GM10248 (cell line): ENCODE measurements at places on chromosomes 6 and 20.

DNA sequence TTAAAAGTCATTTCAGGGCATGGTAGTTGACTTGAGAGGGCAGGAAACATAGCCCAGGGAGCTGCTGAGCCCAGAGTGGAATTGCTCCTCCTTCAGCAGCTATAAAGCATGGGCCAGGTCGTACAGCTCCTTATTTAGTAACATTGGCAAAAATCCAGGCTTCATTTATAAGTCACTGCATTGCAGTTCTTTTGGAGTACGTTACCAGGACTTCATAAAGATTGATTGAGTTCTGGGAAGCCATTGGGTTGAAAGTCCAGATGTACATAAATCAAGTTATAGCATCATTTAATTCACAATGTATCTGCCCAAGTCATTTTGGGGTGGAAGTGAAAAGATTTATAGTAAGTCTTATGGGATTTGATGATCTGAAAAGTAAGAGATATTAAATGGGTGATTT lies 53.0 kb upstream of the ANKEF1 start:
- DNase-seq = no peak

GRCh38 chr20:79565-79964 lies 7.9 kb upstream of the DEFB125 start:
- DNase-seq = no peak

DNA sequence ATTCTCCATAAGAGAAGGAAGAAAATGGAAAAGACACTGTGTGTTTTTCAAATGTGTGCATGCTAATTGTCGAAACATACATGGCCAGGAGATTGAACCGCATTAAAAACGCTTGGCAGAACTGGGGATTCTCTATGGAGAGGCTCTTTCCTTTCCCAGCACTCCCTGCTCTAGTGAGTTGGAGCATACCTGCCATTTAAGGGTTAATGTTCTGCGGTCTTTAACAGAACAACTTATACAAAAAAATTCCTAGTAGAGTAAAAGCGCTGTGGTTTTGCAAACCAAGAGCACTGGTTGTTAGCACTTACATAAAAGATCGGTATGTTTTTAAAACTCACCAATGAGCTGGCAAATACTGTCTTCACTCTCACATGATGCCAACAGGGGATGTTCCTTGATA lies 1.5 kb downstream of the TAGAP start:
- no peak for DNase-seq

DNA sequence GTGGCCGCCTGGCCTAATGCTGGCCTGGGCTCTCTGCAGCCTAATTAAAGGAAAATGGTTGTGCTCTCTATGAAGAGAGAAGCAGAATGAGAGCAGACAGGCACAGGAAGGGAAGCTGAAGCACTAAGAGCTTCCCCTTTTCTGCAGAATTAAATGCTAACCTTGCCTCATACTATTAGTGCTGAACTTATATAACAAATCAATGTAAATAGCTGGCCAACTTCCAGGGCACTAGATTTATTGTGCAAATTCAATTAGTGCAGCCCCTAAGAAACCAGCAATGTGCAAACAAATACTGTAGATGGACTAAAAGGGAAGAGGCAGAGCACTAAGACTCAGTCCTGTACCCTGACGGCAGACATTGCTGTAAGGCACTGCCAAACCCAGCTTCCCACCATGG lies 36.1 kb upstream of the INSM1 start:
- DNase-seq = no peak

GRCh38 chr6:163371129-163371528 lies 43.4 kb upstream of the QKI start:
- no peak for DNase-seq

- DNase-seq = peak; percentile 71
Observed at GRCh38 chr20:63536997-63537524, at the start of gene PTK6. TSS of gene PTK6 (minus strand) at chr20:63537376. CDS start at chr20:63537314, 62 bp downstream.

- no peak for DNase-seq
Observed at GRCh38 chr20:62425281-62426058, 1.9 kb downstream of the RBBP8NL start.

GRCh38 chr6:43275801-43276576 lies 22.1 kb upstream of the SLC22A7 start:
- no peak for DNase-seq

- no peak for DNase-seq
Observed at GRCh38 chr6:135372758-135373157, 124.8 kb downstream of the AHI1 start.

DNA sequence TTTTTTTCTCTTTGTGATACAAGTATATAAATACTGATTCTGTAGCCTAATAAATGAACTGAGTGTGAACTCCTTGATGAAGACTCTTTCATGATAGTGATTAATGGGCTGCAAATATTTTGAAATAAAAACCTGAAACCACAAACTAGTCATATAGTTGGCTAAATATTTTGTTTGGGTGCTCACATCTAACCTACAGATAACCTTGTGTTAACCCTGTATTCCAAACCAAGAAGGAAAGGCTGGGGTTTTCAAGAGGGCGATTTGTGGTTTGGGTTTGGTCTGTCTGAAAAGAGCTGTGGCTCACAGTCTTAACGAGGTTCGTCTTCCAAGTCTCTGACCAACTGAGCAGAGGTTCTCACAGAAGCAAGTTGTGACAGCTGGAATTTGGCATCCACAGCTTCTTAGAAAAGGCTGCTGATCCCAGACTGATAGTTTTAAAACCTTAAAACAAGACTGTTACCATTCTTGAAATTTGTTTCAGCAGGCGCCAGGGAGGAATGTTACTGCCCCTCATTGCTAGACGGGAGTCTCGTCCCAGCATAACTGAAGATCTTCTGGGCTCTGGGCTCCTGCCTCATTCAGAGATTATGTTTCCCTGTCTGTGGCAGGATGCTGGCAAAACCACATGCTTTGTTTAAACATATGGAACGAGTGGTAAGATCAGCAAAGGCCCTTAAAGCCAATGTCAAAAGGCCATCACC lies 736.4 kb upstream of the MARCKS start:
- no peak for DNase-seq

GRCh38 chr6:35181308-35181932 lies 32.3 kb upstream of the SCUBE3 start:
- no peak for DNase-seq

- DNase-seq = no peak
Observed at GRCh38 chr6:13177664-13178063, 150.7 kb downstream of the TBC1D7 start.

DNA sequence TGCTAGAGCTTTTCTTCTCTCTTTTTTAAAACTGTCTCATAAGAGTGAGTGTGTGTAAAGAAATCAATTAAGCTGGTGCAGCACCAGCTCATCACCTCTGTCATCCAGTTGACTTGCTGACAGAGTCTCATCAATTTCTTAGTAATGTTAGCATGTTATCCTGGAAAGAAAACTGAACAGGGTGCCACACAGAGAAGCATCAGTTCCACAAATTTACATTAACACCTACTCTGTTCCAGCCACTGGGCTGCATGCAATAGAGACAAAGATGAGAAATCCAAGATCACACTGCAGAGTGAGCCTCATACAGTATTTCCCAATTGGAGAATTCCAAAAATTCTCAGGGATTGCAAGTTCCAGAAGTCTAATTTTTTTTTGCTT lies 207.0 kb upstream of the CITED2 start:
- no peak for DNase-seq

DNA sequence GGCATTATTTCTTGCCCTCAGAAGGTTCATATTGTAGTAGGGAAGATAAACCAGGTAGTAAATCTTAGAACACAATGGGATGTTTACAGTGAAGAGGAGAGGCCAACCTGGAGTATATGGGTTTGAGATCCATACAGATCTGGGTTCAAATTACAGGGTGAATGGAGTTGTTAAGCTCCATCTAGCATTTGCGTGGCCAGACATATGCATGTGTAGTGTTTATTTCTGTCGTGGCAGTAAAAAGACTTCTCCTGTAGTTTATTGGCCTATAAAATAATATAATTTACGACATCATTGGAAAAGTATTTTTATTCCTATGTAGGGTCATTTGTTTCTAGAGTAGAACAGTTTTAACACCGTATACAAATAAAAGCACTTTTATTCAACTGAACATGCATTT lies 25.2 kb upstream of the TULP4 start:
- no peak for DNase-seq

DNA sequence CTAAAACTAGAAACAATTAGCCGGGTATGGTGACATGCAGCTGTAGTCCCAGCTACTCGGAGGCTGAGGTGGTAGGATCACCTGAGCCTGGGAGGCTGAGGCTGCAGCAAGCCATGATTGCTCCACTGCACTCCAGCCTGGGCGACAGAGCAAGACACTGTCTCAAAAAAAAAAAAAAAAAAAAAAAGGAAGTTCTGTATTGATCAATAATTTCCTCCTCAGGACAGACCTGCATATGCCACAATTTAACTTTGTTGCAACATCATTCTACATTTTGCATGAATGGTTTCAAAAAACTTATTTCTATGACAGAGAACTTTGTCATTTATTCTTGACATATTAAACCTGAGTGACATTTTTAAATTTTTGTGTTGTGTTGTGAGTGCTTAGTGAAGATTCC lies 5.5 kb downstream of the DNAJC5 start:
- DNase-seq = no peak

- no peak for DNase-seq
Observed at GRCh38 chr6:90101403-90101802, 195.2 kb downstream of the BACH2 start.

DNA sequence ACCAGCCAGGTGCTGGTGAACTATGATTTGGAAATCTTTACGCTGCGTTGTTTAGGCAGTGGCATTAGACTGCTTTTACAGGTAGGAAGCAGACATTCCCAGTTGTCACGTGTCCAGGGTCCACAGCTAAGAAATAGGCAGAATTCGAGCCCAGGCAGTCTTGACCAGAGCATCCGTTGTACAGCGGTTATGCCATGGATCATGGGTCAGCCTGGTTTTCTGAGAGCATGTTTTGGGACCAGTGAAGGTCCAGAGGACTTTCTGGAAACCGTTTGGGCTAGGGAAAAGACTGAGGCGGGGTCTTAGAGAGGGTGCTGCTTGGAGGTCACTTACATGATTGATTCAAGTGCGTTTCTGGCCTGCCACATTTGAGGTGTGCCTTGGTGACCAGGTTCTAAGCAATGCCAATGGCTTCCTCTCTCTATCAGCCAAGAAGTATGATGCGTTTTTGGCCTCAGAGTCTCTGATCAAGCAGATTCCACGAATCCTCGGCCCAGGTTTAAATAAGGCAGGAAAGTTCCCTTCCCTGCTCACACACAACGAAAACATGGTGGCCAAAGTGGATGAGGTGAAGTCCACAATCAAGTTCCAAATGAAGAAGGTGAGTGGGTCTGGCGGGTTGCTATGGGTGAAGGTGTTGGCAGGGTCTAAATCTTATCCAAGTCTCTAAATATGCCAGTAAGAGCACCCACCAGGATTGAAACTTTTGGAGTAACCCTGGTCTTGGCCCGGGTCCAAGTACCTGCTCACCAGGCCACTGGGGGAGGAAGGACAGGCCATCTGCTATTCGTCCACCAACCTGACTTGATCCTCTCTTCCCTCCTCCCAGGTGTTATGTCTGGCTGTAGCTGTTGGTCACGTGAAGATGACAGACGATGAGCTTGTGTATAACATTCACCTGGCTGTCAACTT lies 1.8 kb downstream of the RPL10A start:
- no peak for DNase-seq

DNA sequence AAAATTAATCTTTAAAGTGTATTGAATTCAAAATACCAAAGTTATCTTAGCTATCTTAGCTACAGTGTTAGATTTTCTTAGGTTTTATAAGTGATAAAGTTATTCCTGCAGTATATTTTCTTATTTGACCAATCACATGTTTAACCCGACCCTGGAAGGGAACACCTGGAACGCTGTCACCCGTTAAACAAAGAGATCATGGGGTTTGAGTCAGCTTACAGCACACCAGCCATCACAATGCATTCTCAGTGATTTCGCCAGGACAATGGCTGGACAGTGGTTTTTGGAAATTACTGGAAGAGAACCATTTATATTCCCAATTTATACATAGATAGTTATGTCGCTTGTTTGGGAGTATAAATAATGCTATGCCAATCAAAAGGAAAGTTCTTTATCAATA lies 10.5 kb downstream of the C6orf118 start:
- no peak for DNase-seq

DNA sequence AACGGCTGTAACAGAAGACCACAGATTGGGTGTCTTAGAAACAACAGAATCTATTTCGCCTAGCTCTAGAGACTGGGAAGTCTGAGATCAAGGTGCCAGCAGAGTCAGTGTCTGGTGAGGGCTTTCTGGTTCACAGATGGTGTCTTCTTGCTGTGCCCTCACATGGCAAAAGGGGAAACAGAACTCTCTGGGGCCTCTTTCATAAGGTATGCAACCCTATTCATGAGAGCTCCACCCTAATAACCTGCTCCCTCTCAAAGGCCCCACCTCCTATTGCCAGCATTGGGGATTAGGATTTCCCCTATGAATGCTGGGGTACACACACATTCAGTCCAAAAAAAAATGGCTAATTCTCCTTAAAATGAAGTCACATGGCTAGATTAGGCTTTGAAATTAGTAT lies 10.0 kb downstream of the TXNDC5 start:
- DNase-seq = no peak

DNA sequence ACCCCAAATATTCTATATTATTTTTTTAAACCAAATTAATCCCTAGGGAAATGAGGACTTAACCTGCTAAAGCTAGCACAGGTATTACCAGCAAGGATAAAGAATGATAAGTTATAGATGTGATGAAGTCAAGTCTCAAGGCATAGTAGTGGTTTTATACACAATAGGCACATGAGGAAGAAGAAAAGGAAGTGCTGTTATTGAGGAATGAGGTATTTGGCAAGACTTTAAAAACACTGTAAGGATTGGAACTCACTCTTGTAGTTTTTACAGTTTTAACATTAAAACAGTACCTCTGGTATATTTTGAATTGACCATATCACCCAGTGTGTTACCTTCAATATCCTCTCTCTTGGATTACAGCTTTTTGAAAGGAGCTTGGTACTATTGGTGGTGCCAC lies 54.6 kb downstream of the PHF3 start:
- no peak for DNase-seq

- peak; percentile 55 for DNase-seq
Observed at GRCh38 chr20:33770005-33770404, 38.2 kb downstream of the ZNF341 start.

DNA sequence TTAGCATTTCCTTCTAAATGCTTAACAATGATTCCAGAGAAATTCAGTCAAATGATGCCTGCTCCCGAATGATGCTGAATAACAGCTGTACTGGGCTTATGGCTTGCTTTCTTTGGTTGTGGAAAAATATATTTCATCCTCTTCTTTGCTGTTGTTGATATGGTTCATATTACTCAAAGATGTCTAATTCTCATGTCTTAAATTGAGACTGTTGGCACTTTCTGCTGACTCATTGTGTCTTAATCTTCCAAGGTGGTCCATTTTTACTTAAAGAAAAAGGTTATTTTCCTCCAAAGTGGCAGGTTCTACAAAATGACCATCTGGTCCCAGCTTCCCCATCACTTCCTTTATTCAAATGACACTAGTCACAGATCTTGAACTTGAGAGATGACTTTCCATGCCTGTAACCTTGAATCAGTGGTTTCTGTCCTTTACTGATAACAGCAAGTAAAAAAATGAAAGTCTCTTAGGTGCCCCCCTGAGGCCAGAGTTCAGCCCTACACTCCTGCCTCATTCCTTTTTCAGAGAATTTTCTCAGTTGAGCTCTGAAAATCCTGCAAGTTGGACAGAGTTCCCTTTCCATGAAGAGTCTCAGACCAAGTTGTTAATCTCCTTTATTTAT lies 6.9 kb downstream of the SNAP25 start:
- no peak for DNase-seq
